ENCODE measurements at places on chromosomes 6 and 20. TPM values are rescaled to one million over a fixed set of nuclear protein-coding genes. Genes with fewer than 3 reads are reported as not detected.

- DNase-seq = no peak
These were observed 90.3 kb downstream of the BCAS1 start for GRCh38 chr20:53980031-53980465.

GRCh38 chr6:100267721-100268123 is 197.0 kb downstream of the SIM1 start:
- peak; percentile 36 for DNase-seq

- DNase-seq = no peak
These were observed 92.4 kb downstream of the PPP1R14C start for GRCh38 chr6:150235218-150235617.

- no peak for DNase-seq
These were observed 115.9 kb upstream of the FRMD1 start for GRCh38 chr6:168194732-168195567.

The SPATA25 gene
- polyA plus RNA-seq = 3.3 TPM

All from muscle of back (tissue), 13 donors.